Mesangial cell (primary cell): ENCODE measurements at places on chromosomes 6 and 20. TPM values are rescaled to one million over a fixed set of nuclear protein-coding genes. Genes with fewer than 3 reads are reported as not detected.

BTNL2 gene
- not detected in 2 replicates for total RNA-seq

FAM210B gene
- total RNA-seq, result 18.9 and 32.6 TPM in 2 replicates

GSTA3 gene
- not detected in 2 replicates for total RNA-seq

ACTL10 gene
- total RNA-seq, result 0.98 and 1.5 TPM in 2 replicates

CRIP3 gene
- total RNA-seq, result not detected in 2 replicates
